ENCODE measurements at places on chromosomes 11 and 22.

- DNase-seq = no peak
Measured at GRCh38 chr11:62054484-62055121, 69.2 kb upstream of the INCENP start.

GRCh38 chr11:129686269-129686668 lies 129.4 kb upstream of the TMEM45B start:
- no peak for DNase-seq

DNA sequence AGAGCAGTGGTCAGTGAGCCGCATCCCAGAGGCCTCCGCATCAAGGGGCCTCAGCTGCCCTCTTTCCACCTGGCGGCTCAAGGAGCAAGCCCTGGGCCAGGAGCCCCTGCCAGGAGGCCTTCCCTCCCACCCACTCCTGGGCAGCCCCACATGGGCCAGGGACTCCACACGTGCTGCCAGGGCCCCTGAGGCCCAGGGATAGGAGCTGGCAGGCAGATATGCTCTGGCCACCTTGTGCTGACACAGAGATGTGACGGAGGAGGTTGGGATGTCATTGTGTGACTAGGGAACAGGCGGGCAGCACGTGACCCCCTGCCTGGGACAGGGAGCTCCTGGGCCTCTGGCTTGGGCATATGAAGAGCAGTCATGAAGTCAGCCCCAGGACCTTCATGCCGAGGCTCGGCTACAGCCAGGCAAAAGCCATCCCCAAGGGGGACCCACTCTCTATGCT lies 77.9 kb downstream of the PIWIL3 start:
- no peak for DNase-seq

- no peak for DNase-seq
Measured at GRCh38 chr11:78219493-78220217, 30.9 kb downstream of the USP35 start.

DNA sequence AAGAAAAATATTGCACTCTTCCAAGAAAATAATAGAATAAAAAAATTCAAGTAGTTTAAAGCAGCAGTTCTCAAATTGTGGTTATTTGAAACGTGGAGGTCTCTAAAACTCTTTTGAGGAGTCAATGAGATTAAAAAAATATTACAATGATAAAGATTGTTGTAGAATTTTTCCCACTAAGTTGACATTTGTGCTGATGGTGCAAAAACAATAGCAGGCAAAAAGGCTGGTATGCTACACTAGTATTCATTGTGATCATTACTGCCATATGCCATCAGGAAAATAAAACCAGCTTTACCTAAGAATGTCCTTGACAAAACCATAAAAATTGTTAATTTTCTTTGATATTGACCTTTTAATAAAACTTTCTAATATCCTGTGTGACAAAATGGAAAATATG lies 505.2 kb upstream of the ANO5 start:
- no peak for DNase-seq

DNA sequence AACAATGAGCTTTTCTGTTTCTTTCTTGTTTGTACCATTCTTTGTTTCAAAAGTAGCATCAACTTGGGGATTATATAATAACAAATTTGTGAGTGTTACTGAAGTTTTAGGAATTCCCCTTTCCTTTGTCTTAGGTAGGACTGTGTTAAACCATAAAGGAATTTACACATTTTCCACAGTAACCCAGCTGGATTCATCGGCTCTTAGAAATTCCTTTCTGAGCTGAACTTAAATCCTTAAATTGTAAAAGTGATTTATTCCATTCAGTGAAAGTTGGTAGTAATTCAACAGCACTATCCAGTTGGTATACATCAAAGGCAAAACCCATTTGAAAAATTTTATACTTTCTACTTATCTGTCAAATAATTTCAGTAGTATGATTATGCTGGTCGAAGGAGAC lies 11.8 kb downstream of the EMSY start:
- DNase-seq = no peak

GRCh38 chr22:32918741-32919140 lies 117.2 kb downstream of the TIMP3 start:
- no peak for DNase-seq

- DNase-seq = no peak
Measured at GRCh38 chr22:41364955-41365354, 16.8 kb upstream of the TEF start.

GRCh38 chr11:2998073-2998850 lies 6.1 kb upstream of the NAP1L4 start:
- DNase-seq = no peak

GRCh38 chr11:64314146-64314804 lies 3.1 kb downstream of the TRMT112 start:
- no peak for DNase-seq

DNA sequence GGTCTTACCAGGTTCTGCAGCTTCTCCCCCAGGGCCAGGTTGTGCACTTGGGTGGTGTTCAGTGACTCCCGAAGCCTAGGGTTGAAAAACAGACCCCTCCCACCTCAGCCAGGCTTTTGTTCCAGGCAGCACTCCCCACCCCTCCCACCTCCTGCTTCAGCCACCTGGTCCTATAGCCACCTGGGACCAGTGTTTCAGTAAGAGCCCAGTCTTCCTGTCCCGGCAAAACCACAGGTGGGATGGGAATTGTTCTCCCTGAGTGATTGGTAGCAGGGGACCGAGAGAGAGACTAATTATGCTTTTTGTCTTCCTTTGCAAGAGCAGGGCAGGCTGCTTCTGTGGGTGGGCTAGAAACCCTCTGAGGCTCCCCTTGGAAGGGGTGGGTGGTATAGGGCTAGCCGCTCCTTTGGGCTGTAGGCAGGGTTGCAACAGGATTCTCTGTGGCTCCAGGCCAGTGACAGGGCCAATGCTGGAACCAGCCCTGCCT lies 8.5 kb upstream of the NAALADL1 start:
- no peak for DNase-seq

DNA sequence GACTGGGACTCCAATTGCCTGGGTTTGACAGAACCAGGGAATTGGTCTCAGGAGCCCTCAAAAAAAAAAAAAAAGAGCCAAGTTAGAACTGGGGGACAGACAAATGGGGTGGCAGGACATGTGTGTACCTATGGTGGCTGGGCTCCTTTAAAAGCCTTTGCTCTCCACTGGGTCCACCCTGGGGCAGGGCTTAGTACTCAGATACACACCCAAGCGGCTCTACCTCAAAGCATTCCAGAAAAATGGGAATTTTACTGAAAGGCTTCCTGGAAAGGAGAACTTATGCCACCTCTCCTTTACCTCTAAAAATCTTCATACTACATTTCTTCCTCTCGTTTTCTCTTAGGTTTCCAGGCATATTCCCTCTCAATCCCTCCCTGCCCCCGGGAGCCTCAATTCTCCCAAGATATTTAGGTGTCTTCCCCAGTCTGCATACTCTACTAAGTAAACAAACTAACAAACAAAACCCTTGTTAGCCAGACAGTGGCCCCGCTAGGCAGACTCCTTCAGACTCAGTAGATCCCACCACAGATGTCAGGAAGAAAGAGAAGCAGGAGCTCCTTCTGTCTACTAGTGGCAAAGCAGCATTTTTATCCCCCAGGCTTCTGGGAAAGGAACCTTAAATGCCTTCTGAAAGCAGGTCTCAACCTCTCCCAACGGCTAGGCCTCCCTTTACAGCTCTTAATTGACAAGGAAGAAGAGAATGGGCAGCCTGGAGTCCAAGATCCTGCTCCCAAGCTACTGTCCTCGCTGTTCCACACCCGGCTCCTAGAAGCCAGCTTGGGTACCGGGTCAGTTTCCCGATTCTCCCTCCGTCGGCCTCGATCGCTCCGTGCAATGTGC lies 653 bp downstream of the PCSK7 start:
- DNase-seq = no peak

DNA sequence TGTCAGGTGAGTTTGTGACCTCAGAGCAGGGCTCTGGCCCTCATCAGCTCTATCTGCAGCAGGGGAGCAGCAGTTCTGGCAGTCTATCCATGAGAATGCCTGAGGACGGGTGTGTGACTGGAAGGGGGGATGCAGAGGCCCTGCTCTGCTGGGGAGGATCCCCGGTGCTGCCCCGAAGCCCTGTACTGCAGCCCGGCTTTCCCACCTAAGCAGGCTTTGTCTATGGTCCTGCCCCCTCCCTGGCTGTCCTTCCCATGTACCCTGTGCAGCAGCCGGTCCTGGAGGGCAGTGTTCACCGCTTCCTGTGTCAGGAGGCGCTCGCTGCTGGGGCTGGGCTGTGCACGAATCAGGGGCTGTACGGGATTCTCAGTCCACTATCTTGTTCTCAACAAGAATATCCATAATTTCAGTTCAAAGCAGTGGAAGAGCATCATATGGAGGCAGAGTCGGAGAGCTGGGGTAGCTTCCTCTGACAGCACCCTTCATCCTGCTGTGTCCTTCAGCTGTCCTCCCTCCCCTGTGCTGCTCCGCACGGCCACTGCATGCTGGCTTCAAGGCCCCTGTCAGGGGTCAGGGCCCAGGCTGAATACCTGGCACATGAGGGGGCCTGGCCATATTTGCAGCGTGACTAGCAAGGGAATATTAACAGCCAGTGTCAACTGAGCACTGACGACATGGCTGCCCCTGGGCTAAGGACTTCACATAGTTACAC lies 125.2 kb downstream of the CTTN start:
- no peak for DNase-seq

GRCh38 chr22:37193629-37194191 lies 5.7 kb upstream of the C1QTNF6 start:
- no peak for DNase-seq

GRCh38 chr11:11995601-11996000 lies 12.8 kb downstream of the DKK3 start:
- no peak for DNase-seq

GRCh38 chr11:73645121-73645969 lies 1.0 kb upstream of the PLEKHB1 start:
- no peak for DNase-seq

- DNase-seq = no peak
Measured at GRCh38 chr11:112367461-112367860, 106.8 kb upstream of the PLET1 start.

Measured in stimulated activated CD8-positive, alpha-beta memory T cell treated with anti-CD3 and anti-CD28 coated beads, Interleukin-7, amount 100 ng/mL, for 1 hour (primary cell).